ENCODE measurements at places on chromosomes 4 and X. TPM values are rescaled to one million over a fixed set of nuclear protein-coding genes. Genes with fewer than 3 reads are reported as not detected.

Gene UGDH
- total RNA-seq: 112 TPM

Gene BEX2
- 0.38 TPM for total RNA-seq

Gene ZNF157
- total RNA-seq: not detected

Gene COX7B2
- total RNA-seq: not detected

Gene UBA1
- 125 TPM for total RNA-seq

Gene GPR34
- not detected for total RNA-seq

Gene ELMOD2
- 15.0 TPM for total RNA-seq

Gene ARAP2
- total RNA-seq: 0.27 TPM

Gene TIGD4
- 0.27 TPM for total RNA-seq

Gene ZCCHC4
- total RNA-seq: 6.2 TPM

Gene TSPAN6
- 40.5 TPM for total RNA-seq

Gene MMRN1
- total RNA-seq: 417 TPM

Gene TLL1
- 7.4 TPM for total RNA-seq

Gene NBDY
- 4.2 TPM for total RNA-seq

Gene SMIM10
- total RNA-seq: 0.63 TPM

Gene TMA16
- 38.4 TPM for total RNA-seq

Gene TASL
- not detected for total RNA-seq

Gene AADAT
- total RNA-seq: 0.81 TPM

Gene FRG2
- not detected for total RNA-seq

Gene ZBTB33
- total RNA-seq: 15.0 TPM

Gene CXorf49
- total RNA-seq: not detected

Measured in endothelial cell of coronary artery (primary cell).